ENCODE measurements at places on chromosomes 6 and 20. TPM values are rescaled to one million over a fixed set of nuclear protein-coding genes. Genes with fewer than 3 reads are reported as not detected.

CALHM4 gene
- not detected for total RNA-seq

AFG1L gene
- 6.1 TPM for total RNA-seq

C6orf163 gene
- 6.4 TPM for total RNA-seq

CCM2L gene
- total RNA-seq, result 2.2 TPM

EDN1 gene
- total RNA-seq, result 3.4 TPM

KCNG1 gene
- 18.2 TPM for total RNA-seq

COL21A1 gene
- 2.7 TPM for total RNA-seq

HLA-DRB1 gene
- total RNA-seq, result 1.7 TPM

GSTA3 gene
- not detected for total RNA-seq

TRAPPC3L gene
- total RNA-seq, result under 0.01 TPM

PRSS16 gene
- total RNA-seq, result not detected

OR2B3 gene
- total RNA-seq, result not detected

CLVS2 gene
- total RNA-seq, result 43.3 TPM

PSORS1C2 gene
- total RNA-seq, result not detected

SFTA2 gene
- total RNA-seq, result not detected

MEA1 gene
- total RNA-seq, result 27.5 TPM

KHDRBS2 gene
- total RNA-seq, result 55.8 TPM

C20orf202 gene
- total RNA-seq, result 0.49 TPM
